Thoracic aorta (tissue), 2 donors: ENCODE measurements at places on chromosomes 4 and X. TPM values are rescaled to one million over a fixed set of nuclear protein-coding genes. Genes with fewer than 3 reads are reported as not detected.

- H3K4me3 ChIP-seq: no peak overlapping the region
- H3K36me3 ChIP-seq: no peaks in the 10 kb centered on the region
- DNase-seq: no peak
- H3K27me3 ChIP-seq: no peaks in the 10 kb centered on the region
- H3K27ac ChIP-seq: no peak overlapping the region
Observed at GRCh38 chr4:114036426-114036825, 57.0 kb upstream of the ARSJ start.

- H3K36me3 ChIP-seq: no peaks in the 10 kb centered on the region
- no peaks in the 10 kb centered on the region for H3K27me3 ChIP-seq
- no peak for DNase-seq
- H3K4me1 ChIP-seq: no peaks in the 10 kb centered on the region
- H3K4me3 ChIP-seq: no peak overlapping the region
Observed at GRCh38 chrX:8341814-8342590, 122.6 kb upstream of the VCX3B start.

Gene KIF4A
- 1.7 TPM for total RNA-seq

Gene TMEM184C
- 30.2 TPM for total RNA-seq

Gene ATP8A1
- 15.2 TPM for total RNA-seq
